EL (cell line): ENCODE measurements at places on chromosomes 6 and 20.

DNA sequence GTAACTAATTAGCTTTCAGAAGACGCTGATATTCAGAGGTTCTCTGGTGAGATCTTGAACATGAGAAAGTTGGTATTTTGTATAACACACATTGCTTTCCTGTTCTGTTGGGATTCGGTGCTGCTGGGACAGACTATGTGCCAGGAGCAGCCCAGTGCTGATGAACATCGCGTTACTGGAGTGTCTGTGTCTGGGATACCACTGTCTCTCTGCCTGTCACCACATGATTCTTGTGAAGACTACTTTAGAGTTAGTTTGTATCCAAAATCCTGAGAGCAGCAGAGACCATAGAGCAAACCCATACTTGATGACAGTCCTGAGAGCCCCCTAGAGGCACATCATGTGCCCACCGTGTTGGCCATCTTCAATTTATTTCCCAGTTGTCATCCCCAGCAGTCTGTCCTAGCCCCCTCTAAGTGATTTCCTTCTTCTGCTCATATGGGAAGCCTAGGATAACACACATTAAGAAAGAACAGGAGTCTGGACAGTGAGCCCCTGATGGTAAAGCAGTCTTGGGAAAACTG is 41.8 kb upstream of the TINAG start:
- no peak for DNase-seq

- DNase-seq: peak; percentile 84
Measured at GRCh38 chr20:32727683-32728082, 15.6 kb downstream of the COMMD7 start.

DNA sequence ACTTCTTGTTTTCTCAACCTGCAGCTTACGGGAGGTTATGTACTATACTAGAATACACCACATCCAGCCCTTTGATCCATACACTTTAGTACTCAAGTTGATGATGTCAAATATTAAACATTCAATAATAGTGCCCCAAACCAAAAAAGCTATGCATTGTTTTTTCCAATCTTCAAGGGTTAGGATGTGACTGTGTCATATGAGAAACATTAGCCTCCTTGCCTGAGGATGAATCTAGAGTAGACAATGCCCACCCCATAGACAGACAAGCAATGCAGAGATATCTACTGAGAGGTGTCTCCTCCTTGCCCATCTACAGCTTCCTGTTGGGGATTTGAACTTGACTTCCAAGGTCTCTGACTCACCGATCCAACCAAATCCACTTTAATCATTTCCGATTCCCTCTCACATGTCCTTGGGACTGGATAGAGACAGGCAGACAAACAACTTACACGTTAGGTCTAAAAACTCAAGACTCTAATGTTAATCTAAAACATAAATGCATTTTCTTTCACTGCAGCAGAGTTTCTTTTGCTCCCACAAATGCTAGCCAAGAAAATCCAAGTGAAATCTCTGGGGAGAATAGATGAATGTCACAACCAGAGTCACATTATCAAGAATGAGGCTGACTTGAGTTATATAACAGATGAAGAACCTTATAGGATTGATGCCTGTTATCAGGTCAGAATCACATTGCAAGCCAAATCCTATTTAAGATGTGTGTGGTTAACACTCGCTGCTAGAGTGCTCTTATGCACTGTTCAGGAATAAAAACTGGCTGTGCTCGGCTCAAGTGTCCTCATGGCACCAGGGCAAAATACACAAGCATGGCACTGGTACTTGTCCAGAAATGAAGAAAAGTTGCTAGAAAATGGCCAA is 75.5 kb upstream of the TNFAIP3 start:
- no peak for DNase-seq

DNA sequence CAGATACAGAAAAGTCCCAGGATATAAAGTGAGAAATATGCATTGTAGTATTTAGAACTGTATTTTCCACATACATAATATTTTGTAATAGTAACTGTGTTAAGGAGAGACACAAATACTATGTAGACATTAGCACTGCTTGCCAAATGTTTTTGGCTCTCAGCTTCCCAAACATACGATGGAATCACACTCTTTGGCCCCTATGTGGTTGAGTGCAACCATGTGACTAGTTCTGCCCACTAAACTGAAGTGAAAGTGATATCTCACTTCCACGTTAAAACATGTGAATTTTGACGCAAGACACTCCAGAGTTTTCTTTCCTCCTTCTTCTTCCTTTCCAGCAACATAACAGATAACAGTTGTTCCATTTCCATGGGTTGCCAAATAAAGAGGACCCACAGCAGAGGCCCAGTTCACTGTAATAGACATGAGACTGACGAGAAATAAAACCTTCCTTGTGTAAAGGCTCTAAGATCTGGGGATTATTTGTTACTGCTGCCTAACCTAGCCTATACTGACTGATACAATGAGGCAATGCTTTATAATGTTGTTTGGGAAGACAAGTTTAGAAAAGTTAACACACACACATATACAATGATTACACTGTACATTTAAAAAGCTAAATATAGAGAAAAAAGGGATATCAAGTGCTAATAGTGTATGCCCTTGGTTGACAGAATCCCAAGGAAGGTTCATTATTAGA is 97.2 kb downstream of the PTPRT start:
- DNase-seq: no peak

DNA sequence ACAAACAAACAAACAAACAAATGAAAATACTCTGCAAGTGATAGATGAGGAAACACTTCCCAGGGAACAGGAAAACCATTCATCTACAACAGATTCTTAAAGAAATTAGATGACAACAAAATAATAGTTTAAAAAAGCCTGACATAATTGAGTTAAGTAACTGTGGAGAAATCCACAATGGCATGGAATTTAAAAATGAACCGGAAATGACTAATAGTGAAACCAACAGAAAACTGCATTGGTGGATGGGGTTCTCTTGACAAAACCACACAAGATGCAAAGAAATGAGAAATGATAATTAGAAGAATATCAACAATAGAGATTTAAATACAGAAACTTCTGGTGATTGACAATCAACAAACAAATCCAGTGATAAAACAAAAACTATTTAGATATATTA is 785.6 kb downstream of the QKI start:
- DNase-seq: peak; percentile 25
